Karpas-422 (cell line): ENCODE measurements at places on chromosomes 16 and 17. TPM values are rescaled to one million over a fixed set of nuclear protein-coding genes. Genes with fewer than 3 reads are reported as not detected.
A peak's percentile ranks its signal among the peaks of the same experiment; 100 is the strongest.

The CRHR1 gene
- not detected in 2 replicates for total RNA-seq

The CD300LB gene
- total RNA-seq: not detected in 2 replicates

GRCh38 chr17:58176200-58176599, 9.4 kb downstream of the OR4D2 start:
- DNase-seq: peak; percentile 45
- H3K27me3 ChIP-seq: no peaks in the 10 kb centered on the region
- peaks cover 4% of the 10 kb centered on the region for H3K4me1 ChIP-seq
- no peak overlapping the region for H3K4me3 ChIP-seq
- H3K36me3 ChIP-seq: no peaks in the 10 kb centered on the region

DNA sequence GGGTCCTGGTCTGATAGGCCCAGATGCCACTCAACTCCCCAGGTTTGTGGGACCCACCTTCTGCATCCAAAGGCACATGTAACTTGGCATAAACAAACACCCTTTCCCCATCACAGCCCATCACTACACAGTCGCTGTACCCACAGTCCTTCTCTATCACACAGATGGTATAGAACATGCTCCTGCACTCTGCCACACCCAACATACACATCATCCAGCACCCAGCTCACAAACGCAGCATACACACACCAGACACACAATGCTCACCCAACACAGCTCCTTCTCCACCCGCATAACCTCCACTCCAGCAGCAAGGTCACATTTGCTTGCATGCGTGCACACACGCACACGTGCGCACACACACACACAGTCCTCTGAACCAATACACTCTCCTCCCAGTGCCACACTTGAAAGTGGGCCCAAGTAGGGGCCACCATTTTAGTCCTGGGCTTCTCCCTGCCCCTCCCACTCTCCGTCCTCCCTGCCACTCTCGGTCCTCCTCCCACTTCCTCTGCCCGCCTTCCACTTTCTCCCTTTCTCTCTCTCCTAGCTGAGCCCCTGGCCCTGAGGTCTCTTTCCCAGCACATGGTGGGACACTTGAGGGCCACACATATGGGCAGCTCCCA, 8.5 kb upstream of the TMEM92 start:
- H3K36me3 ChIP-seq: no peaks in the 10 kb centered on the region
- no peaks in the 10 kb centered on the region for H3K27me3 ChIP-seq

The GRAP gene
- total RNA-seq: 17.6 and 29.9 TPM in 2 replicates

DNA sequence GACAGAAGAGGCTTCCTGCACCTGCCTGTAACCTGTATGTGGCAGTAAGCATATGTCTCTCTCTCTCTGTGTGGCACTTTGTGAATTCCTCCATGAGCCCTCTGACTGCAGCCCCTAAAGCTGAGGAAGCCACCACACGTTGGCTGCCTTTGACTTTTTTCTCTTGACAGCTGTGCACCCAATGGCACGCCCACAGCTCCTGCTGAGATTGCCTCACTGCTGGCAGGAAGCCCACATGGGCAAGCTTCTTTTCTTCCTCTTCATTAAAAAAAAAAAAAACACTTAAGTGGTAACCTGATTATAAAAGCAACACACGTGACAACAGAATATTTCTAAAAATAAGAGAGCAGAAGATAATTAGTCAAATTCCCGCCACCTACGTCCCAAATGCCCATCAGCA, 34.0 kb upstream of the PIRT start:
- no peak overlapping the region for H3K27ac ChIP-seq
- no peaks in the 10 kb centered on the region for H3K4me1 ChIP-seq
- DNase-seq: no peak
- no peaks in the 10 kb centered on the region for H3K27me3 ChIP-seq
- H3K4me3 ChIP-seq: no peak overlapping the region

GRCh38 chr17:29977836-29978235, 36.4 kb downstream of the EFCAB5 start:
- H3K4me1 ChIP-seq: no peaks in the 10 kb centered on the region
- H3K27me3 ChIP-seq: no peaks in the 10 kb centered on the region
- DNase-seq: no peak
- H3K4me3 ChIP-seq: no peak overlapping the region

DNA sequence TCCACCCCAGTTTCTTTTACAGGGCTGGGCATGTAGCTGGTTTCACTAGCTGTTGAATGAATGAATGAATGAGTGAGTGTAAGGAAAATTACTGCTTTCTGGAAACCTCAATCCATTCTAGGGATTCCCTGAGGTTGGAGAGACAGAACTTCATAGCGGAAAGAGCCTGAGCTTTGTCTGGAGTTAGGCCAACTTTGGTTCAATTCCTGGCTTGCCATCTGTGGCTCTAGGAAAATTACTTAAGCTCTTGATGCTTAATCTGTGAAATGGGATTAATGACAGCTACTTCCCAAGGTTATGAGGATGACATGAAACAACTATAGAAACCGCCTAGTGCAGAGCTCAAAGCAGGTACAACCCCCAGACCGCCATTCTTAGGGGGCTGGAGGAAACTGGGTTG, 76.3 kb upstream of the AXIN2 start:
- no peak overlapping the region for H3K27ac ChIP-seq
- H3K4me3 ChIP-seq: no peak overlapping the region
- DNase-seq: no peak
- no peaks in the 10 kb centered on the region for H3K36me3 ChIP-seq
- H3K27me3 ChIP-seq: peaks cover 4% of the 10 kb centered on the region; the same call in 1 of the 2 replicates

- no peak overlapping the region for H3K27ac ChIP-seq
- DNase-seq: peak; percentile 69
- H3K4me1 ChIP-seq: peaks cover 9% of the 10 kb centered on the region
- H3K27me3 ChIP-seq: no peaks in the 10 kb centered on the region
- no peaks in the 10 kb centered on the region for H3K36me3 ChIP-seq
Measured at GRCh38 chr16:89620406-89620841, 7.0 kb downstream of the DPEP1 start.

DNA sequence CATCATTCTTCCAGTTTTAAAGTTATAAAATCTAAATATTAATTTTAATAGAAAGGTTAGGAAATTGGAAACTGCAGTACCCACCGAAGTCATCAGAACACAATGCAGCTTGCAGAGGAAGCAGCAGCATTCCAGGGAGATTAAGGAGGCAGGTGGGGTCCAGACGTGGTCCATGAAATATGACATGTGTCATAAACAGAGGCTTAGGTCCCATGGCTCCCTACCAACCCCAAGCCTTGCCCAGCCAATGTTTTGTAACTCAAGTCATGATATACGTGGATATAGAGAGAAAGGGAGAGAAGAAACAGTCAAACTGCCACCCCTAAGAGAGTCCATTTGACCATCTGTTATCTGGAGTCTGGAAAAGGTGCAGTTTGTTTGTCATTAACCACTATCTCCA, 670.0 kb downstream of the TOX3 start:
- H3K27me3 ChIP-seq: no peaks in the 10 kb centered on the region
- DNase-seq: no peak
- H3K36me3 ChIP-seq: no peaks in the 10 kb centered on the region
- H3K27ac ChIP-seq: no peak overlapping the region

DNA sequence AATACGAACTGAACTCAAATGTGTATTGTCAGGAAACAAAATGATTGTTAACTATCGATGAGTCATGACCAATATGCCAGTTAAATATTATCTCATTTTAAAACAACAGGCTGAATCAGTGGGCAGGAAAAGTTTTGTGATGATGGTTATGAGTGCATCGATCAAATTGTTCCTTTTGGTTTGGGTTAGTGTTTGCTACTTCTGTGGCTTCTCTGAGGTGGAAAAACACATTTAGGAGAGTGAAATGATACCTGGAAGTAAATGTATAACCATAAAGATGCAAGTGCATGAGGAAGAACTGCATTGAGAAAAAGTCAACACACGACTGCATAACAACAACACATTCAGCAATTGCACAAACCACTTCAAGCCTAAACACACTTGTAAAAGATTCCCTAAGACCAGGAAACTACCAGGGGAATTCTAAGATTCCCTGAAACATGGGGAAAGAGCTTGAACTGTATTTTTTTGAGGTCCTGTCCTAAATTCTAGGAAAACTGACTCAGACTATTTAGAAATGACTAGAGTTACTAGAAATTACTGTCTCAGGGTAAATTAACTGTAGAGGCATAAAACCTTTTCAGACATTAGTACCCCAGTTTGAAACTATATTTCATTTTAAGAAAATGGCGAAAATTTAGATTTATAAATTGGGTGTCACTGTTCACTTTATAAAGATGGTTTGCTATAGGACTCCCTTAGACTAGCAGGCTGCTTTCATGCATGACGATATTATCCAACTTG, 44.8 kb downstream of the CDYL2 start:
- H3K4me3 ChIP-seq: no peak overlapping the region
- no peak for DNase-seq
- H3K36me3 ChIP-seq: no peaks in the 10 kb centered on the region
- no peak overlapping the region for H3K27ac ChIP-seq
- no peaks in the 10 kb centered on the region for H3K4me1 ChIP-seq
- no peaks in the 10 kb centered on the region for H3K27me3 ChIP-seq

DNA sequence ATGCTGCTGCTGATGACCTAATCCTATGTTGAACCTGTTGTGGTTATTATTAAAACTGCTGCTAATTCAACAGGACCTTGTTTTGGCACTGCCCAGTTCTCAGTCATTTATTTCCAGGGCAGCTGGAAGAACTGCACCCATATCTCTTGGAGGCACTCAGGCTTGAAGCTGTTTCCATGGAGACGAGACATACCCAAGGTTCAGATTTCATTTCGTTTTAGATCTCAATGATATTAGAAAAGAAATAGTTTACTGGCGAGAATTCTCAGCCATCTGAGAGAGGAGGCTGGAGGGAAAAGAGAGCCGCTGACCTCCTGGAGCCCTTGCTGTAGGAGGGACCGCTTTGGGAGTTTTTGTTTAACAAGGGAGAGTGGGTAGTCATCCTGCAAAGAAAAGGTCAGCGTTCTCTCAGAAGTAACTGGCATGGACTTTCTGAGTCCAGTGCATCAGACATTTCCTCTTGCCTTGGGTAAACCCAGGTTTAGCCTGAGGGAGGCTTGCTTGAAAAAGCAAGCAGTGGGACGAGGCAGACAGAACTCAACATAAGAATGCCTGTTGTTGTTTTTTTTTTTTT, 75.4 kb downstream of the YPEL2 start:
- H3K36me3 ChIP-seq: no peaks in the 10 kb centered on the region
- H3K27me3 ChIP-seq: no peaks in the 10 kb centered on the region
- DNase-seq: peak; percentile 47

The NIP7 gene
- total RNA-seq: 21.8 and 24.4 TPM in 2 replicates

The CMIP gene
- 5.0 and 12.7 TPM in 2 replicates for total RNA-seq

- H3K27me3 ChIP-seq: no peaks in the 10 kb centered on the region
- no peak overlapping the region for H3K27ac ChIP-seq
- H3K4me1 ChIP-seq: 0 out of 2 replicates have a peak, but pooled peaks cover 2% of the 10 kb centered on the region
- no peak overlapping the region for H3K4me3 ChIP-seq
- no peak for DNase-seq
Measured at GRCh38 chr16:76297941-76298340, 20.7 kb downstream of the CNTNAP4 start.

The TSPOAP1 gene
- 7.8 and 14.0 TPM in 2 replicates for total RNA-seq

GRCh38 chr16:28623172-28623711, 13.4 kb upstream of the SULT1A1 start:
- H3K27ac ChIP-seq: peak overlapping the region; percentile 96
- H3K4me3 ChIP-seq: peak overlapping the region; percentile 80
- DNase-seq: peak; percentile 97
- H3K4me1 ChIP-seq: peaks cover 41% of the 10 kb centered on the region

DNA sequence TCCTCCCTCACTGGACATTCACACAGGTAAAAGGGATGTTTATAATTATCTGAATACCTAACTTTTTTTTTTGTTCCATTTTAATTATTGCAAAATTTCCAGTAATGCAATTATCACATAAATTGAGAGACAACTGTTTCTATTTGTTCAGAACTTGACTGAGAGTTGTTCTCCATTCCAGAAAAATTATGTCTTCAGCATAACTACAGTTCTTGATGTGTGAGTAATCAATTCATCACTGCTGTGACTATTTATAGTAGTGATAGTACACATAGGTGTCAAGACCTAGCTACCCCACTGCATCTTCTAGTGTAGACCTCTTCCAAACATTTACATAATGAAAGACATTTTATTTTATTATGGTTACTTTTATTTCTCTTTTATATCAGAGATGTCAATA, 5.8 kb upstream of the TNRC6A start:
- DNase-seq: no peak
- no peaks in the 10 kb centered on the region for H3K27me3 ChIP-seq
- H3K4me1 ChIP-seq: peaks cover 3% of the 10 kb centered on the region
- no peaks in the 10 kb centered on the region for H3K36me3 ChIP-seq

The ZP2 gene
- total RNA-seq: not detected in 2 replicates

DNA sequence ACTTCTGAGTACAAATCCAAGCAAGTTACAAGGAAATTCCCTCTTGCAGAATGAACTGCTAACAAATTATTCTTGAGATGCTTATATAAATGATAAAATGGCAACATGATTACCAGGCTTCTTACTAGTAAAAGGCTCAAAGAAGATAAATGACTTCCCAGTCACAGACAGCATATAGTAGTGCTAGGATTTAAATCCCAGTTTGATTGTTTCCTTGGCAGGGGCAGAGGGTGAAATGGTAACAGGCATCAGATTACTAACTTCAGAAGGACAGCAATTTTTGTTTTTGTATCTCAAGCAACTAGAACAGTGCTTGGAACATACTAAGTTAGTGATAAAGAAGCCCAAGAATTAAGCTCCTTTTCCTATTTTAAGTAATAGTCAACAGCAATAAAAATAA, 102.8 kb downstream of the SSH2 start:
- H3K4me3 ChIP-seq: no peak overlapping the region
- H3K36me3 ChIP-seq: no peaks in the 10 kb centered on the region; the same call in 1 of the 2 replicates
- H3K27me3 ChIP-seq: no peaks in the 10 kb centered on the region
- no peak for DNase-seq

The EVI2A gene
- not detected in 2 replicates for total RNA-seq

GRCh38 chr17:8072729-8073461, 14.6 kb downstream of the ALOX12B start:
- no peak overlapping the region for H3K27ac ChIP-seq
- no peaks in the 10 kb centered on the region for H3K4me1 ChIP-seq
- no peak for DNase-seq
- H3K27me3 ChIP-seq: no peaks in the 10 kb centered on the region

The TOM1L1 gene
- total RNA-seq: not detected in 2 replicates

The KRT24 gene
- total RNA-seq: not detected in 2 replicates

DNA sequence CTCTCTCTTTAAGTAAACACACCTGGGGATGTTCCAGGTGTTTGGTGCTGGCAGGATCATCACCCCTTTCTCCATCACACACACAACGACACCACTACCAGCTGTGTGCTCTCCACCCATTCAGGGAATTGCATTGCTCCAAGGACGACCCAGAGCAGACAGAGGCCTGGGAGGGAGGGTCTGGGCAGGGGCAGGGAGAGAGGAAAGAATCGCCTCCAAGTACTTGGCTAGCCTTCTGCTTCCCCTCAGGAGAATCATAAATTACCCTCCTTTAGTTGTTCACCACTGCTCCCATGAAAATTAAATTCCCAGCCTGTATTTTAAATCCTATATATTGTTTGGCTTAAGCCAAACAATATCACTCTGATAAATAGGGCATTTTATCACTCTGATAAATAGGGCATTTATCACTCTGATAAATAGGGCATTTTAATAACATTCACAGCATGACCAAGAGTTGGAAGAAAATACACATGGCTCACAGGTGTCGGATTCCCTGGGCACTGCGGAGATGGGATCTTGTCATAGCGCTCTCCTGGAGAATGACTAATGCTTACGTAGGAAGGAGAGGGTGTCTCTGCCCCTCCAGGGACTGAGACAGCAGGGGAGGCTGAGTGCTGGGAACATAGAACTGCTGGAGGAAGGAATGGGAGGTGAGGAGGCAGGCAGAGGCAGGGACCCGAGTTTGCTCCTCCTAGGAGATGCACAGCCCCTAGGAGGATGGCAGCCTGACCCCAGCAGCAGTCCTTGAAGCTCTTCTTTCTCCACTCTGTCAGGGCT, 673.6 kb downstream of the HS3ST4 start:
- no peaks in the 10 kb centered on the region for H3K4me1 ChIP-seq
- H3K27me3 ChIP-seq: no peaks in the 10 kb centered on the region
- H3K36me3 ChIP-seq: no peaks in the 10 kb centered on the region
- DNase-seq: no peak
- no peak overlapping the region for H3K4me3 ChIP-seq
